ENCODE measurements at places on chromosomes 5 and 9. TPM values are rescaled to one million over a fixed set of nuclear protein-coding genes. Genes with fewer than 3 reads are reported as not detected.

The SAXO1 gene
- not detected for total RNA-seq

The KLF4 gene
- 22.1 TPM for total RNA-seq

DNA sequence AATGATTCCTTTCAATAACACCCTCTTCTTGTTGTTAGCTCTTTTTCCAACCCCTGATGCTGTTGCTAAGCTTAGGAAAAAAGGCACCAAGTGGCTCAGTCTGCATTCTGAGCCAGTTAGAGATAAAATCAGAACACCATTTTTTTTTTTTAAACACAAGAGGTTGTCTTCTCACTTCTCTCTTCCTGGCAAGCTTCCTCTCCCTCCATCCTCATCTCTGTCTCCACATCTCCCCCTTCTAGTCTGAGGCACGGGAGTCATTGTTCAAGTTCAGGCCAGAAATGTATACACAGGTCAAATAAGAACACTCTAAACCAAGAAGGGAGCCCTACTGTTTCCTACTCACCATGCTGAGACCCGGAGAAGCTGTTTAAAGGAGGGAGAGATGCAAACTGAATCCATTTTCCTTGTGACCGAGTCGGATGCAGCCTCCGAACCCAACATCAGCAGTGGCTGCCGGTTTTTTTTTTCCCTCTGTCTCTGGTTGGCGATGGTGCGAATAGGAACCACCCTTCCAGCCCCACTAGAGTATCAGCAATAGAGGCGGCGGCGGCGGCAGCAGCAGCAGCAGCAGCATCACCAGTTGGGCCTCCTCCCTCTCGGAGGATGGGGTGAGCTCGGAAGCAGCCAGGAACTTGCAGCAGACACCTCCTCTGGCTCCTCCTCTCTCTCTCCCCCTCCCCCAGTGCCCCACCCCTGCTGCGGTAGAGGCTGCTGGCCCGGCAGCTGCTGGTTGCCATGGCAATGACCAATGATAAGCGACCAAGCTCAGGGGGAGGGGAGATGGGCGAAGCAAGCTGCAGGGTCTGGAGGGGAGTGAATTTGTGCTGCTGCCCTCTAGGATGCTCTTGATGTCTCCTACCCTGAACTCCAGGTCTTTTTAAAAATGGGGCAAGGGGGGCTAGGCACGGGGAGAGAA is at the start of gene JAKMIP2:
Gene JAKMIP2, minus strand, starts transcription at position 619 of the 919 bp plus-strand sequence. CDS start 110,922 bp downstream, outside the sequence.
- DNase-seq, result peak; percentile 63
- no peaks in the 10 kb centered on the region for H3K27me3 ChIP-seq
- peak within 1 kb of the TSS; percentile 92 for H3K4me3 ChIP-seq
- peaks cover 19% of the 10 kb centered on the region for H3K4me1 ChIP-seq
- H3K36me3 ChIP-seq, result no peaks in the 10 kb centered on the region

The TERT gene
- 0.80 TPM for total RNA-seq

DNA sequence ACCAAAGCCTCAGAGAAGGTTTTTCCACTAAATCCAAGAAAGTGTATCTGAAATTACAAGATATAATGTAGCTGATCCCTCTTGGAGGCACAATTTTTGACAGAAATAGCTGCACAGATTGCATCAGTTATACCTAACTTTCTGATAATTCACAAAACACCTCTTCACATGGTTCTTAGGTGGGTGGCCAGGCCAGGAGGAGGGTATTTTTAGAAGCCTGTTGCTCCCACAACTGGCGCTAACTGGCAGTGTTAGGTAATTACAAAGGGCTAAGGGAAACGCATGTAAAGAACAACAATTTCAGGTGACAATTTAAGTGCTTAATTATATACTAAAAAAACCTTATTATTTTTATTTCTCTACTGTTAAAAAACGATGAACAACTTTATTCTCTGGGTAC is 247.9 kb downstream of the BNC2 start:
- no peak overlapping the region for H3K4me3 ChIP-seq
- H3K27me3 ChIP-seq, result no peaks in the 10 kb centered on the region
- no peak for DNase-seq
- H3K36me3 ChIP-seq, result no peaks in the 10 kb centered on the region
- no peaks in the 10 kb centered on the region for H3K4me1 ChIP-seq
- H3K27ac ChIP-seq, result no peak overlapping the region

The FOXD4L4 gene
- total RNA-seq, result 0.15 TPM

DNA sequence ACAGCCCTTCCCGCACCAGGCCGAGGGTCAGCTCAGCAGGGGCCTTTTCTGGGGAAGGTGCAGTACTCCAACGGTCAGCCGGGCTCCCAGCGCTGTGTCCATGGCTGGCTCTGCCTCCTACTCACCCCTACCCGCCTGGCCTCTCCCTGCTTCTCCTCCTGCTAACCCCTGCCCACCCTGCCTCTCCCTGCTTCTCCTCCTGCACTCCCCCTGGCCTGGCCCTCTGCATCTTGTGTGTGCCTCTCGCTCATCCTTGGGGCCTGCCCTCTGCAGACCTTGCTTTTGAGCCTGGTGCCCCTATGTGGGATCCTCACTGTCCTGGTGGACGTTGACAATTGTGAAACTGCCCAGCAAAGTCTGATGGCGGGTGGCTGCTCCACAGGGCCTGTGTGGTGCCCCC is 274.6 kb upstream of the IRX2 start:
- H3K4me3 ChIP-seq, result no peak overlapping the region
- DNase-seq, result no peak
- no peaks in the 10 kb centered on the region for H3K27me3 ChIP-seq
- H3K27ac ChIP-seq, result no peak overlapping the region
- H3K4me1 ChIP-seq, result no peaks in the 10 kb centered on the region
- no peaks in the 10 kb centered on the region for H3K36me3 ChIP-seq

The CCDC180 gene
- 12.0 TPM for total RNA-seq

The FAM240B gene
- total RNA-seq, result not detected

The FTMT gene
- not detected for total RNA-seq

The BTNL8 gene
- total RNA-seq, result not detected

DNA sequence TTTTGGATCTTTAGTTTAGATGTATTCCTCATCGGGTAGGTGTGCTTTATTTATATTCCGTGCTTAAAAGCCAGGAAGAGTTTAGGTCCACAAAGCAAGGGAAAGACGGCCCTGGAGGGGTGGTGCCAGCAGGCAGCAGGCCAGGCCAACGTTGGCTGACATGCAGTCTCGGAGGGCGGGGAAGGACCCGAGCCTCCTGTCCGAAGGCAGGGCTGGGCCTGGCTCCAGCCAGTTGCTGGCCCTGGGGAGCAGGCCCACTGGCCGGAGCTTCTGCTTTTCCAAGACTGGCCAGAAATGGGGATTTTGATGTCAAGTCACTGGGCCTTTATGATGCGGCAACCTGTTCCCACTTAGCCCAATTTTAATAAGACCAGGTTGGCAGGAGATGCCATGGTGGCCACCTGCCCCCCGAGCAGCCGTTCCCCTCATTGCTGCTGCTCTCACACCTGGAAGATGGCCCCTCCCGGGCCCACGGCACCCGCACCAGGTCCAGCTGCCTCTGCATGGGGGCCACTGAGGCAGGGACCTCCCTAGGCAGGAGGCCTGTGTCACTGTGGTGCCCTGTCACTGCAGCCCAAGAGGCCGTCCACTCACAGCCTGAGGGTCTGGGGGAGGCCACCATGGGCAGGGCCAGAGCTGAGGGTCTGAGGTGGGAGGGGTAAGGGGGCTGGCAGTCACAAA is 23.2 kb downstream of the LPCAT1 start:
- no peak overlapping the region for H3K4me3 ChIP-seq
- H3K27me3 ChIP-seq, result no peaks in the 10 kb centered on the region
- no peak for DNase-seq
- H3K27ac ChIP-seq, result no peak overlapping the region

DNA sequence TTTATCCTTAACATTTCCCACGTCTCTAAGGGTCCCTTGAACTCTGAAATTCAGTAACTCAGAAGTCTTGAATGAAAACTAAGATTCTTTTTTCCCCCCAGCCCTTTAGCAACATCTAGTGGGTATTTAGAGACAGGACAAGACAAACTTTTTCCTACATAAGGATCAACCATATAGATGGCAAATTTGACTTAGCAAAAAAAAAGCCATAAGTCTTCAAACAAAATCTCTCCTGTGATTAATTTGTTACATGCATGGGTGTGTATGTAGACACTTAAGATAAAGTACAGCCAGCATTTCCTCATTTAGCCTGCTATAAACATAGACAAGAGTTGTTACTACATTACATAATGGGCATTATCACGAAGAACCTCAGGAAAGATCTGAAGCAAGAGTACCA is 29.1 kb upstream of the ANKRD31 start:
- H3K4me1 ChIP-seq, result peaks cover 5% of the 10 kb centered on the region
- no peak for DNase-seq
- H3K4me3 ChIP-seq, result no peak overlapping the region
- H3K27ac ChIP-seq, result no peak overlapping the region
- no peaks in the 10 kb centered on the region for H3K36me3 ChIP-seq

GRCh38 chr5:20528471-20528870 is 540.5 kb upstream of the CDH18 start:
- no peaks in the 10 kb centered on the region for H3K27me3 ChIP-seq
- H3K36me3 ChIP-seq, result no peaks in the 10 kb centered on the region
- H3K4me3 ChIP-seq, result no peak overlapping the region

- peak overlapping the region; percentile 90 for H3K27ac ChIP-seq
- peaks cover 59% of the 10 kb centered on the region for H3K4me1 ChIP-seq
- no peaks in the 10 kb centered on the region for H3K27me3 ChIP-seq
- peak; percentile 22 for DNase-seq
Measured at GRCh38 chr9:34985311-34985899, 4.1 kb upstream of the DNAJB5 start.

The IL33 gene
- total RNA-seq, result not detected

The ZNF454 gene
- not detected for total RNA-seq

GRCh38 chr5:125679522-125679921 is 743.7 kb upstream of the GRAMD2B start:
- no peak overlapping the region for H3K4me3 ChIP-seq
- H3K36me3 ChIP-seq, result no peaks in the 10 kb centered on the region
- H3K4me1 ChIP-seq, result no peaks in the 10 kb centered on the region
- H3K27ac ChIP-seq, result no peak overlapping the region
- DNase-seq, result no peak
